ENCODE measurements at places on chromosomes 4 and X.

GRCh38 chrX:115425359-115425758, 135.6 kb upstream of the PLS3 start:
- DNase-seq = no peak

DNA sequence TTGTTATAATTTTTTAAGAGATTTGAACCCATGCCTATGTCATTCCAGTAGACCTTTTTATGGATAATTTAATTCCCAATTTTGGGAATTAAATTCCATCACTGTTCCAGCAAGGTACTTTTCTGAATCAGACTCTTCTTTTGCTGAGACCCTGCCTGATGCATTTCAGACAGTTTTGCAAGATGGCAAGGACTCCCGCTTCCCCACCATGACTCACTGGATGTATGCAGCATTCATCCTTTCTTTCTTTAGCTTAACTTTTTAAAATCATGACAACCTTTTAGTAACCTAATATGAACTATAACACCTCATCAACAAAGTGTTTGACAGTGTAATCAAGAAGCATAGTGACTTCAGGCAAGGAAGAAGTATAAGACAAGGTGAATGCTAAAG, 178.1 kb upstream of the LEF1 start:
- no peak for DNase-seq

DNA sequence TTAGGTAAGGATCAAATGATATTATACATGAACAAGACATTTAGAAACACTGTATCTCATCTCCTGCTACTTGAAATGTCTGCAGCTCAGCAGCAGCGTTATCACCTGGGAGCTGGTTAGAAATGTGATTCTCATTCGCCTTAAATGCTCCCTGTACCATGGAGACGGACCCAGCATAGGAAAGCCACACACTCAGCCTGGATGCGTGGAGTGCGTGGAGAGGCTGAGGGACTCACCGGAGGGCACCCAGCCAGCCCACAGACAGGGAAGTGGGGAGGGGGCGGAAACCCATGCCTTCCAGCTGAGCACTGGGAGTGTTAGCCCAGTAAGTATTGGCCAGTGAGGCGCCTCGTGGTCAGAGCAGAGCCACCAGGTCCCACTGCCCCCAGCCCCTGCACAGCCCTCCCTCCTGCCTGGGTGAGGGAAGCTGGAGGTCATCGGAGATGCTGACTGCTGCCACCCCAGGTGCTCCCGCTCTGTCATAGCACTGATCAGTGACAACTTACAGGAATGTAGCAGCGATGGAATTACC, 15.2 kb downstream of the SUPT20HL1 start:
- DNase-seq = no peak

DNA sequence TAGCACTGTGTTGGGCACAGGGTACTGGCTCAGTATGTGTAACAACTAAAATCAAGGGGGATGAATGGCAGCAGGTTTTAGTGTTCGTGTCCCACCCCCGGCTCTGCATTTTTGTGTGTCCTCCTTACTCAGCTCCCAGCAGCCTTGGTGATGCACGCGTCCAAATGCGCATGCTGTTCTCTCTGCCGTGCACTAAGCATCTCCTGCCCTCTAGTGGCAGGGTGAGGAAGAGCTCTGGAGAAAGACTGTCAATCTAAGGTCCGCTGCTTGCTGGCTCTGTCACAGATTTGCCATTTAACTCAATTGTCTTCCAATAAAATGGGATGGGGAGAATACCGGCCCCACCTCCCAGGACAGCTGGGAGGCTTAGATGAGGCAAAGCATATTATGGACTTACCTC, 61.4 kb downstream of the WFS1 start:
- no peak for DNase-seq

DNA sequence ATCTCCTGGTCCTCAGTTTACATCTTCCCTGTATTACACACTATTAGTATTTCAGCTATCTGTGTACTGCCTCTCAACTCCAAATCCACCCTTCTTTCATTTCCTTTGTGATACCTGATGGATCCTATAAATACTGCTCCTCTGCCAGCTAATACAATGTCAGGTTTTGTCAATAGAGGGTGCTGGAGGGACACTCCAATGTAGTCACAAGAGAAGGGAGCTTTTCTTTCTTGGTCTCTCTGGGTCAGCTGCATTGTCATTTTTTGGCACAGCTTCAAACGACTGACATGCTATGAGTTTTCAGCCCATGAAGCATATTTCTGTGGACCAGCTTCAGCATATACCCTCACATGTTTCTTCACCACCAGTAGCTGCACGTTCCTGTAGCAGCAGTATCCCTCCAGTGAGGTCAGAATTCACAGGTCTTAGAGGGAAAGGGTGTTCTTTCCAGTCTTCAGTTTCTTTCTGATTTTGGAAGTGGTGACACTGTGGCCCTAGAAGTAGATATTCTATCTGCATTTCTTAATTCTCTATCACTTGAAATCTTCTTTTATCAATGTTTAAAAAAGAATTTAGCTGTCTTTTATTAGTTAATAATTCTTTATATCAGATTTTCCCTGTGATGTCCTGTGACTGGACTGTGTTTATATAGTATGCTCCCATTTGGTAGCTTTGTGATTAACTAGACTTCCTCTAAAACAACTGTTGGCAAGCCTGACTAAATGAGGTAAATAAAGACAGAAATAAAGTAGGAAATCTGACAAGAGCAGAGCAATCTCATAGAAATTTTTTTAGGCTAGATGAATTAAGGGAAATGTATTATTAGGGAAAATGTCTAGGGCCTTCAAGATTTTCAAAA, 60.6 kb downstream of the GABRA2 start:
- no peak for DNase-seq

GRCh38 chr4:68724426-68724825, 54.0 kb upstream of the UGT2B15 start:
- no peak for DNase-seq

DNA sequence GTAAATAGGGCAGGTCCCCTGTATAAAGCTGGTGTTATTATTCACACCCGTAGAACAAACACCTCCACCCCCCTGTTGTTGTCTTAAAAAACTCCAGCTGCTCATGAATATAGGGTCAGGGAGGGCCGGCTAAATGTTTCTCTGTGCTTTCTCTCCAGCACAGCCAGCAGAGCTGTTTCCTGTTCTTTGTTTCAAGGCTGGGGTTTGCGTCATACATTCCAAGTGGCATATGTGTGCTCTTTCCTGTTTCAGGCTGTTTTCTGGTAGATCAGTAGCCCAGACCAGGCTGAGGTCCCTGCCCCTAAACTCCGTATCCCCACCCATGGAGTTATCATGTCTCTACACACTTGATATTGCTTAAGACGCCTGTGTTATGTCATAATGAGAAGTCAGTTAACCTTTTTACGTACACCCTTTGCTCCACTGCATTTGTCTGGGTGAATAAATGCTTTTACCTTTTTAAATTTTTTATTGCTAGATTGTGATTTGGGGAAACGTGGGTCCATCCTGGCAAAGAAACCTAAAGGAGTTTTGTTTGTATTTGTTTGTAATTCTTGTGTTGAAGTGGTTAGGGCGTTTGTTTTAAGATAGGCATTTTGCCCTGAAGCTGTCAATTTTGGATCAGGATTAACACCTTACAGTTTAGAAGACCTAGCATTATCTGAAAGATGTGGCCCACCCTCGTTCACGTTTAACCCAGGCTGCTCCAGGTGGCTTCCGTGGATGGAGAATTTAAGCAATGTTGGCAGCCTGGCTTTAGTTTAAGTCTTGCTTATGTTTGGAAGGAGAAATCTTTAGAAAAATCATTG, 3.3 kb downstream of the KLF3 start:
- DNase-seq = peak; percentile 86

DNA sequence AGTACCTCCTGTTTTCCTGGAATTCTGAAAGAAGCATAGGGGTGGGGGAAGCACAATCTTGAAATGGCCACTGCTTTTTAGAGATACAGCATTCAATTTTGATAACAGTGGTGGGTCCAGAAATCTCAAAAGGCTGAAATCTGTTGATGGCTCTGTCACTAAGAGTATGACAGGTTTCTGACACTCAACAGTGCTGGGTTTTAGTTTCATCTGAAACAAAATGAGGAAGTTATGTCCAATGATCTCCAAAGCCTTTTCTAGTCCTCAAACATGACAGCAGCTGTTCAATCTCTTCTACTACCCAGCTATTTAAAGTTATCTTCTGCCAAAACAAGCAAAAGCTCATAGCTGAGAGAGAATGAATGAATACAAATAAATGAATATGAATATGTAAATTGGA, 110.5 kb downstream of the IL1RAPL1 start:
- no peak for DNase-seq

- no peak for DNase-seq
These were observed 50.3 kb downstream of the ARHGAP10 start for GRCh38 chr4:147782087-147782781.

- DNase-seq = no peak
These were observed 96.5 kb upstream of the DUSP21 start for GRCh38 chrX:44747317-44747716.
